ENCODE measurements at places on chromosomes 6 and 20.

- peak; percentile 29 for DNase-seq
These were observed 16.8 kb upstream of the ADTRP start for GRCh38 chr6:11795403-11795802.

DNA sequence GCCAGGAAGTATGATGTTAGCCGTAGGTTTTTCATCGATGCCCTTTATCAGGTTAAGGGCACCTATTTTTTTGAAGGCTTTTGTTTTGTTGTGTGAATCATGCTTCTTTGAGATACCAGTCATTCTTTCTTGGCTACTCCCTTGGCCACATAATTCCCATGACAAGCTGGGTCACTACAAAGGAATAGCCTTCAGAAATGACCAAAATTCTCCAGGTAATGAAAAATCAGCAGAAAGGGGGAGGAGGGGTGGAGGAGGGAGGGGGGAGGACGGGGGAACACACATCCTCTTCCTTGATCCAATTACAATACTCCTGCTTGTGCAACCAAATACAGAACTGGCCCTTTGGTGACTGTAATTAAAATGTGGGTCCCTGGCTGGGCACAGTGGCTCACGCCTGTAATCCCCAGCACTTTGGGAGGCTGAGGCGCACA lies 21.7 kb upstream of the TGM2 start:
- no peak for DNase-seq

- DNase-seq, result no peak
These were observed 109.0 kb downstream of the FUT9 start for GRCh38 chr6:96124778-96125177.

DNA sequence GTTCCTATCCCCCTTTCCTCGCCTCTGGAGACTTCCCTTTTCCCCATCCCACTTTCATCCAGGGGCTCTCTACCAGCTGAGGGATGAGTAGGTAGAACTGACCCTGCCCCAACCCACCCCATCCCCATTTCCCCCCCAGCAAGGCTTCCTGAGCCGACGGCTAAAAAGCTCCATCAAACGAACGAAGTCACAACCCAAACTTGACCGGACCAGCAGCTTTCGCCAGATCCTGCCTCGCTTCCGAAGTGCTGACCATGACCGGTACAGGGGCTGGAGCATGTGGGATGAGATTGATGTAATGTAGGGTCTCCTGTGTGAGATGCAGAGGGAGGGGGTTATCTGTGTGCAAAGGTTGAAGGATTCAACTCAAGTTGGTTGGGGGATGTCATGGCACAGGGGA lies 12.7 kb downstream of the SYNGAP1 start:
- DNase-seq, result no peak

DNA sequence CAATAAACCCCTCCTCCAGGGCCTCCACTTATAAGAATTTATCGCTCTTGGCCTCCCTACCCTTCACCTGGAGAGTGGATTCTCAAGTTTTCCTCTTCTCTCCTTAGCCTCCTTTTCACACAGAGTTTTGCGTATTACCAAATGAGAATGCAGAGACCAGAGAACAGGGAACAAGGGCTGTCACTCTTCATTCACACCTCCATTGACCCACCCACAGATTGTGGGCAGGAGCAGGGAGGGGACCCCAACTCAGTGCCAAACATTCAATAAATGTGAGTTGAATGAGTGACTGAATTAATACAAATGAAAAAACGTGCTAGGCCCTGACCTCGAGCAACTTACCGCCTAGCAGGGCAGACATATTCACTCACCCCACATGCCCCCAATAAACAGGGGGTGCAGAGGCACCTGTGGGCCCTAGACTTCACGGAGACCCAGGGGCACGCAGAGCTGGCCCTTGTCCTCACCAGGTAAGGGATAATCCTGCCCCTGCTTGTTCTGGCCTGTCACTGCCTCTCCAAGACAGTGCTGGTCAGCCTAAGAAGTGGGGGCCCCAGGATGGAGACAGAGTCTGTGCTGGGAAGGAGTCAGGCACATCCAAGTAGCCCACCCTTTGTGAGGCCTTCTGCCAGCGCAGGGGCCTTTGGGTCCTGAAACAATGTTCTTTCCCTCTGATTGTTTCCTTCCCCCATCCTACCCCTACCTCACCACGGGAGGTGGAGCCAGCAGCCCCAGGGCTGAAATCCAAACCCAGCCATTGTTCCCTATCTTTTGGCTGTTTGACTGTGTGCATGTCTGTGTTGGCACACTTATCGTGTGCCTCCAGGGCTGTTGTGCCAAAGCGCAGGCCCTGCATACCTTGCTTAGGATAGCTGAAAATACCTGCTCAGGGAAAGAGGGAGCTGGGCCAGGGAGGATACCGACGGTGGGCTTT lies 8.4 kb upstream of the TJAP1 start:
- DNase-seq, result no peak

- no peak for DNase-seq
These were observed 6.9 kb upstream of the AKAP12 start for GRCh38 chr6:151232899-151233298.

DNA sequence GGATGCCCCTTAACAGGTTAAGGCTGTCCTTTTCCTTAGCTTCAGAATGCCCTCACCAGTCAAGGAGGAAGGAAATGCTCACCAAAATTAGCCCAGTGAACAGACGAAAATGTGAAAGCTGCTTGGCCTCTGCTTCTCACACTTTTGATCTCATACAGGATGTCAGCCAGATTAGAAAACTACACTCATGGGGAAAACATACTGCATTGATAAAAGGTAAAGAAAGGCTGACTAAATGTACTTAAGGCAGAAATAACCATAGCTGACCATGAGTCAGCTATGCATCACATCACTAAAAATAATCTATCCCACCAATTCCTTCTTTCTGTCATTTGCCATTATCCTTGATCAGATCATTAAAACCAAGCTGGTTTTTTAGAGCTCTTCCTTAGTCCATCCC lies 198.4 kb upstream of the TENT5A start:
- DNase-seq, result no peak

- no peak for DNase-seq
These were observed 68.5 kb downstream of the FAM229B start for GRCh38 chr6:112155886-112156285.

DNA sequence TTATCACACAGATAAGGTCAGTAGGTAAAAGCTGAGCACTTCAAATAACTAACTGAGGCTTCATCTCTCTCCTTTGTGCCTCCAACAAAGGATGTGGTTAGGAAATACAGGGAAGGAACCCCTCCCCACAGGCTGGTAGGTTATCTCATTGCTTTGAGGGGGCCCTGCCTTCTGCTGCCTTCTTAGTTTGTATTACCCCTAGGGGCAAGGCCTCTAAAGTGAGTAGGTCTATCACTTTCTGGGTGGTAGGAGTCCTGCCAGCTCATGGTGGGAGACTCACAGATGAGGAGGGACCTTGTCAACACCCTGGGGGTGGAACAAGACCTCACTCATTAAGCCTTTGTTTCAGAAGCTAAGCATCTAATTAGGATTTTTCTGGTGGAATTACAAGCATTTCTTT lies 34.6 kb downstream of the EDN1 start:
- peak; percentile 31 for DNase-seq

GRCh38 chr6:111620169-111620568 lies 14.5 kb upstream of the TRAF3IP2 start:
- no peak for DNase-seq

DNA sequence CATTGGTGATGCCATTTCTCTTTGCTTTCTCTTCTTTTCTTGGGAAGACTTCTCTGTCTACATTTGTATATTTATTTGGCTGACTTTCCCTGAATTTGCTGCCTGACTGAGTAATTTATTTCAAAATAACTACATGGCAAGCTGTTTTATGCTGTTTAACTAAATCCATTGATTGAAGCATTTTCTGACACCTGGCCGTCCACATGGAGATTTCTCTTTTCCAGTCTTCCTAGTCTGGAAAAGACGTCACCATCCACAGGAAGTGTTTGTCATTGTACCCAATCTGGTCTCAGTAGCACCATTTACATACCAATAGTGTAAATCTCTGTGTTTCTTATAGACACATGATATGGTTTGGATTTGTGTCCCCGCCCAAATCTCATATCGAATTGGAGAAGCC lies 9.2 kb upstream of the MAS1L start:
- DNase-seq, result no peak

DNA sequence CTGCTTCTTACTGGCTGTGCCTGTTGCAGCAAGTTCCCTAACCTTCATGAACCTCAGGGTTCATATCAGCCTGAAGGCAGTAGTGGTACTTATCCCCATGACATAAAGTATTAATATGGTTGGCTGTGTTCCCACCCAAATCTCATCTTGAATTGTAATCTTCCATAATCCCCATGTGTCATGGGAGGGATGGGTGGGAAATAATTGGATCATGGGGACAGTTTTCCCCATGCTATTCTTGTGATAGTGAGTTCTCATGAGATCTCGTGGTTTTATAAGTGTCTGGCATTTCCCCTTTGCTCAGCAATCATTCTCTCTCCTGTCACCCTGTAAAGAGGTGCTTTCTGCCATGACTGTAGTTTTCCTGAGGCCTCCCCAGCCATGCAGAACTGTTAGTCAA lies 61.8 kb downstream of the FAM229B start:
- DNase-seq, result no peak

GRCh38 chr6:134589512-134589911 lies 271.6 kb upstream of the SGK1 start:
- DNase-seq, result no peak

DNA sequence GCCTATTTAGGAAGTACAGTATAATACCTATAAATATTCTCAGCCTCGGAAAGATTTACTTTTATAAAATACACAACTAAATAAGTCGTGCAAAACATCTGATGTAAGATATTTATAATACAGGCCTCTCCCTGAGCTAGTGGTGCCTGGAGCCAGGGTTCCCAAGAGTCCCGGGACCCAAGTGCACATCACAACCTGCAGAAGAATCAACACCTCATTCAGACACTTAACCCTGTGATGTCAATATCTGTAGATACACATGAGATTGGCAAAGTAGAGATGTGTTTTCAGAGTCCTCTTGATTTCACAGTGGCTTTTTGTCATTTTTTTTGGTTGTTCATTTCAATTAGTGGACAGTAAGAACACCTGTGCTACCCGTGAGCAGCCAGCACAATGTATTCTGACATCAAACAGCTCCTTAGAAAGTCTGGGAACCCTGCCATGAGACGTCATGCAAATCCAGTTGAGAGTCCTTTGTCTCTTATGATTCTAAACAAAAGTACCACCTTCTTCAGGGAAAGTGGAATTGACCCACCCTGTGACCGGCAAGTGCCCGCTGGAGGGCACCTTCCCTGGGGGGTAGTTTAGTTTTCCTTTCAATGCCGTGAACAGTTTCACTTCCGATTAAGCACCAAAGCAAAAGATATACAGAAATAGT lies 101.6 kb downstream of the DACT2 start:
- DNase-seq, result no peak

- DNase-seq, result no peak
These were observed 5.8 kb upstream of the SLC18B1 start for GRCh38 chr6:132804251-132804650.

GRCh38 chr20:54340667-54341081 lies 132.8 kb downstream of the PFDN4 start:
- DNase-seq, result no peak

DNA sequence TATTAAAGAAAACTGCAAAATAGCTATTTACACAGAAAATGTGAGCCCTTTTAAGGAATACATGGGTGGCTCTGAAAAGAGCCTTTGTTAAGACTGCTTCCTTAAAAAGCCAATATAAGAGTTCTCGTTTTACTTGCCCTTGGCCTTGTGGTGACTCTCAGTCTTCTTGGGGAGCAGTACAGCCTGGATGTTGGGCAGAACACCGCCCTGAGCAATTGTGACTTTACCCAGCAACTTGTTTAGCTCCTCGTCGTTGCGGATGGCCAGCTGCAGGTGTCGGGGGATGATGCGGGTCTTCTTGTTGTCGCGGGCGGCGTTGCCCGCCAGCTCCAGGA lies 111.5 kb downstream of the HFE start:
- DNase-seq, result no peak

GRCh38 chr20:14604143-14604542 lies 266.7 kb upstream of the FLRT3 start:
- no peak for DNase-seq

- DNase-seq, result no peak
These were observed 20.2 kb upstream of the SLC22A3 start for GRCh38 chr6:160327981-160328380.

DNA sequence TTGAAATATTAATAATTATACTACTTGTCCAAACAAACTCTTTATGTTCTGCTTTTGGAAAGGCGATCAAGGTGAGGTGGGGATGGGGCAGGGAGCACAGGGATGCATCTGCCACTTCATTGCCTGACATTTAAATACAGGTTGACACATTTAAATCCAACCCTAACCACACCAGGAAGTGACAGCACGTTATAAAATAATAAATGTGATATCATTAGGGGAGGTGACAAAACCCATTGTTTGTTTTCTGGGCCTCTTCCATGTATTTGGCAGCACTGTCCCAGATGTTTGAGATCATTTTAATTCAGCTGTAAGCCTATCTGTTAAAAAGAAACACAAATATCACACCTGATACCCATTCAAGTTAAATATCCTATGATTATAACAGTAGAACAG lies 342.4 kb upstream of the ARID1B start:
- DNase-seq, result no peak

DNA sequence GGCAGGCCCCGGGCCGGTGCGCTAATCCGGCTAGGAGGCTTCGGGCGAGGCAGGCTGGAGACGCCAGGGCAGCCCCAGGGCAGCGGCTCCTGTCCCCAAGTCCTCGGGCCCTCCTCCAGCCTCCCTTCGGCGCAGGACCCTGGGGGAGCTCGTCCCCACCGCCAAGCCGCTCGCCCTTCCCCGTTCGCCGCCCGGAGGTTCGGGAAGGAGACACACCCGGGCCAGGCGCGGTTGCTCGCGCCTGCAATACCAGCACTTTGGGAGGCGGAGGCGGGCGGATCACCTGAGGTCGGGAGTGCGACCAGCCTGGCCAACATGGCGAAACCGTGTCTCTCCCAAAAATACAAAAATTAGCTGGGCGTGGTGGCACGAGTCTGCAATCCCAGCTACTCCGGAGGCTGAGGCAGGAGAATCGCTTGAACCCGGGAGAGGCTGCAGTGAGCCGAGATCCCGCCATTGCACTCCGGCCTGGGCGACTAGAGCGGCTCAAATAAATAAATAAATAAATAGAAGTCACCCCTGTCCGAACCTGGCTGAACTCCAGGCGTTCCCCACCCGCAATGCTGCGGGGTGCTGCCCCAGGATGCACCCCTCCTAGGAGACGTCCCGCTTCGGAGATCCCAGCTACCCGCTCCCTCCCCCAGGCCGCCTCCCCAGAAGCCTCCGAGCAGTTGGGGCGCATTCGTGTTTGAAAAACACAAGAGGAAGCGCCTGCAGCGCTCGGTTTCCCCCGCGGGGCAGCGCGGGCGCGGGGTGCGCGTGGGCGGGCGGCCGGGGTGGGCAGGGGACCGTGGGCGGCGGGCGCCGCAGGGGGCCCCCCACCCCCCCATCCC lies 27.5 kb downstream of the SERPINB9 start:
- no peak for DNase-seq

Data from HepG2 (cell line).